ENCODE measurements at places on chromosomes 5 and 9.
A peak's percentile ranks its signal among the peaks of the same experiment; 100 is the strongest.

DNA sequence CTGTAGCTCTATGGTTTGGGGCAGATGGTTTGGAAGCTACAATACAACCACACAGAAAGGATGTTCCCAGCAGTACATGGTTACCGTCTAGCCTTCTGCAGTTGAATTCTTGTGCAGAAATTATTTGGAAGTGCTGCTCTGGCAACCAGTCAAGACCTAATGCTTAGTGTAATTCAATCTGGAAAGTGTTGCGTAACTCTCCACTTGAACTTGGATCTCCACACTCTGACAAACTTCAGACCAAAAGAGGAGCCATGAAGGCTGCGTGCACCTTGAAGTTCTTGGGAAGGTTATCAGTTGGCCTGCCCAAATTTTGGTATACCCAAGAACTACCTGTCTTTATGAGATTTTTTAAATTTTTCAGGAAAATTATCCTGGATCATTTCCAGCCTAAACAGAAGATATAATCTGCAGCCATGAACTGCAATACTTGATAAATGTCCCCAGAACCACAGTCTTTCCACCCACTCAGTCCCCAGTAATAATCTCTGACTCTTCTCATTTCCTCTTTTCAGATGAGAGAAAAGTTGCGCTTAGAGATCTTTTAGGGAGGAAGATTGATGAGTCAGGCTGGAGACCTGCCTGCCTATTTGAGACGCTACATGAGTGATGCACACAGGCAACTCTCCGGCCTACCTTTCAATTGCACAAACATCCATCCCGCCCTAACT lies 159.9 kb downstream of the FANCC start:
- peak; percentile 41 for DNase-seq

GRCh38 chr5:126680191-126680817 lies 79.6 kb downstream of the PHAX start:
- DNase-seq: no peak

DNA sequence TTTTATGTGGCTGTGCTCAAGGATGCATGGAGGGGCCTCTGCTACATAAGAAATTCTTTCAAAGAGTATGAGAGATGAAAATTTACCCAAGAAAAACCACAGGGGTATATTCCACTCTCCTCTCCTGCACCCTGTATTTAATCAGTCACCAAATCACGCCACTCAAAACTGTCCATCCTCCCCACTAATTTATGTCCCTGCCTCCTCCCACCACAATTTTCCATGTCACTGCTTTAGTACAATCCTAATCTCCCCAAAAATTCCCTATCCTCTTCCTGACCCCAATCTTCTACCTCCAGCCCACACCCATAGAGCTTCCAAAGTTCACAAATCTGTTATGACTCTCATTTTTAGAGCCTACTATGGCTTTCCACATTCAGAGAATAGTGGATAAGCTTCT lies 125.2 kb upstream of the CDH6 start:
- DNase-seq: no peak

GRCh38 chr9:113886933-113887332 lies 10.8 kb downstream of the ZNF618 start:
- no peak for DNase-seq

DNA sequence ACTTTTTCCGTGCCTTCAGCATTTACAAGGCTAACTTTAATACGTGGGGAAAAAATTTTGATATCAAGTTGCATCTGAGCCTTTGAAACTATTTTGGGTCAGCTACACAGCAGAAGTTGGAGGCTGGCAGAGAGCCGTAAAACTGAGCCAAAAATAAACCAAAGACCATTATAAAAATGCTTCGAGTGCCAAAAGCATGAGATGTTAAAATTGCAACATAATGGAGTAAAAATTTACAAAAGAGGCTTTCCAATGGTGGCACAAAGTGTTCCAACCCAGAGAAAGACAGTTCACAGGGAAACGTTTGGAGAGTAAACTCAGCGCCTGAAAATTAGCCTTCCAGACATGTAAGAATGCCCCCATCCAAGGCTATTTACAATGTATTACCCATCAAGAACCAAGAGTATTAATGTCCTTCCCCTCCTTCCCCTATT lies 190.3 kb downstream of the TLE1 start:
- DNase-seq: no peak

- DNase-seq: no peak
Observed at GRCh38 chr5:134920848-134921575, 16.1 kb downstream of the PCBD2 start.

GRCh38 chr5:149220750-149221149 lies 50.9 kb upstream of the AFAP1L1 start:
- no peak for DNase-seq

DNA sequence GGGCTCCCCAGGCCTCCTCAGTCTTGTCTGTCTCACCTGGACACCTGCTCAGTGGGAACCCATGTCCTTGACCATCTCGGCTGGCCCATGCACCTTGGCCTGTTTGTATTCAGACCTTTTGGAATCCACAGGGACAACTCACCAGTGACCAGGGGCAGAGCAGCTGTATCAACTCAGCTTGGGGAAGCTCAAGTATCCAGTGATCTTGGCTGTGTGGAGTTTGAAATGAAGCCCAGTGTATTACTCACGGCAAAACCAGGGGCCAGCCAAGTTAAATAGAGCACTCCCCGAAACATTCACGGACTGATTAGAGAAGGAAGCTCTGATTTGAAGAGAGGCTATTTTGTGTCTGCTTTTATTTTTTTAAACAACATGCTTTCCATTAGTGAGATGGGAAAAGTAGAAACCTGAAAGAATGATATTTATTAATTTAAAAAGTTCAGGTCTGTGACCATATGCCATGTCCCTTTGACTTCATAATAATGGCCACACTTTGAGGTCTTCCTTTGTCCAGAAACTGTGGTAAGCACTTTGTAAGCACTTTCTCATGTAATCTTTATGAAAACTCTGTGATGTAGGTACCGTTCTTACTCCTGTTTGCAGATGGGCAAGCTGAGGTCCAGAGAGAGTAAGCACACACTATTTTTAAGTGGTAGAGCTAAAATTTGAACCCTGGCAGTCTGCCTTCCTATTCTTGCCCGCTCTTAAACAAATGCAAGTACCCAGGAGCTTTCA lies 656.5 kb downstream of the BNC2 start:
- DNase-seq: peak; percentile 50

GRCh38 chr9:76297721-76298239 lies 96.4 kb downstream of the RFK start:
- no peak for DNase-seq

DNA sequence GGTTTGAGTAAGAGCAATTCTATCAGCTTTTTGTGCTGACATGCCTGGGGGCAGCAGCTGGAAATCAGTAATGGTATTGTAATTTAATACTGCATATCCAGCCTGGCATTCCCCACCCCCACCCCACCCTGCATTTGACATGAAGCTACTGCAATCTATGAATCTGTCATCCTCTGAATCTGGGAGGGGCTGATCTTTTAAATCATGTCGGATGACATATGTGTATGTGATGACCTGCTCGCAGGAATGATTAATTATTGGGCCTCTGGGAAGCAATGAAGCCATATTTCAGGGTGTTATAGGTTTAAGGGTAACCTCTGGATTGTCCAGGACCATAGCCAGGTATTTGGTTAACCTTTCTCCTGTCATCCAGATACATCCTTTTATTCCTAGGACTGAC lies 64.6 kb upstream of the RASGRF2 start:
- DNase-seq: no peak

GRCh38 chr5:32115985-32116384 lies 58.1 kb downstream of the GOLPH3 start:
- no peak for DNase-seq

- no peak for DNase-seq
Observed at GRCh38 chr5:75286211-75286773, 49.6 kb upstream of the ANKRD31 start.

GRCh38 chr5:76169146-76169905 lies 86.1 kb downstream of the SV2C start:
- DNase-seq: no peak

- no peak for DNase-seq
Observed at GRCh38 chr9:114500697-114501292, 4.5 kb downstream of the WHRN start.

- no peak for DNase-seq
Observed at GRCh38 chr5:137279521-137280231, 219.4 kb downstream of the SPOCK1 start.

- no peak for DNase-seq
Observed at GRCh38 chr5:160097991-160098390, 21.3 kb downstream of the PWWP2A start.

Measured in pancreas (tissue), 10 donors.